Hepatocyte (in vitro differentiated cells): ENCODE measurements at places on chromosomes 2 and 18. TPM values are rescaled to one million over a fixed set of nuclear protein-coding genes. Genes with fewer than 3 reads are reported as not detected.

DNA sequence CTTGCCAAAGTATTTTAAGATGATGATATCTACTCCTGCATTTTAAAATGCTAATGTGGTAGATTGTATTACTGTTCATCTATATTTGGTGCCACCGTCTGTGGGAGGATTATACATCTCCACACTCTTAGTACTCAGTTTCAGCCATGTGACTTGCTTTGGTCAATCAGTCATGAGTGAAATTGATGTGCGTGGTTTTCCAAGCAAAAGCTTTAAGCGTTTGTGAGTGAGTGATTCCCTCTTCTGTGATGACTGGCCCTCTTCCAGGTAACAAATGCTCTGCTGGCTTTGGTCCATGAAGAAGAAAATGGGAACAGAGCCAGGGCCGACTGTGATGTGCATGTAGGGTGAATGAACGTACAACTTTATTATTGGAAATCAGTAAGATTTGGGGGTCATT, 330.4 kb downstream of the LPIN1 start:
- no peaks in the 10 kb centered on the region for H3K4me1 ChIP-seq
- no peak overlapping the region for H3K27ac ChIP-seq
- no peak overlapping the region for H3K4me3 ChIP-seq
- H3K27me3 ChIP-seq, result no peaks in the 10 kb centered on the region

IL18RAP gene
- total RNA-seq, result 0.40 and 0.80 TPM in 2 replicates

DNA sequence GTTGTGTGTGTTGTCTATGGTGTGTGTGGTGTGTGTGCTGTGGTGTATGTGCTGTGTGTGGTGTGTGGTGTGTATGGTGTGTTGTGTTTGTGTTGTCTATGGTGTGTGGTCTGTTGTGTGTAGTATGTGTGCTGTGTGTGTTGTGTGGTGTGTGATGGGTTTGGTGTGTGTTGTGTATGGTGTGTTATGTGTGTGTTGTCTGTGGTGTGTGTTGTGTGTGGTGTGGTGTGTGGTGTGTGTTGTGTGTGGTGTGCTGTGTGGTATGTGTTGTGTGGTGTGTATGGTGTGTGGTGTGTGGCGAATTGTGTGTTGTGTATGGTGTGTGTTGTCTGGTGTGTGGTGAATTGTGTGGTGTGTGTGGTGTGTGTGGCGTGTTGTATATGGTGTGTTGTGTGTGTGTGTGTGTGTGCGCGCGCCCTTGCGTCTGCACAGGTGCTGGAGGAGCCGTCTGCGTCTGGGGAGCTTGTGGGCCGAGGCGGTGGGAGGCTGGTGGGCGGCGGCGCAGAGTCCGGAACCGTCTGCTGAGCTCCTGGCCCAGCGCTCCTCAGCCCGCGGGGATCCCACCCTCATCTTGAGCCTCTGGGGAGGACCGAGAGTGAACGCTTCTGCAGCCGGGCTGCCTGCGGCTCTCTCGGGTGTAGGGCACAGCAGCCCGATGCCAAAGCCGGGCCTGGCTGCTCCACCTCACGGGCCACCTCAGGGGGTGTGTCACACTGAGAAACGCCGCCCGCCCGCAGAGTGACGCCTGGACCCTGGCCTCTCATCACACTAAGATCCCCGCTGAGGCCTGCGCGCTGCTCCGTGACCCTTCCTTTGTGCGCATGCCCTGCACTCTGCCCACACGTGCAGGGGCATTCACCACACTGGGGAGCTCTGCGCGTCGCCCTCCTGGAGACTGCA, 8.8 kb upstream of the ADI1 start:
- no peak overlapping the region for H3K27ac ChIP-seq
- H3K36me3 ChIP-seq, result no peaks in the 10 kb centered on the region
- no peak overlapping the region for H3K4me3 ChIP-seq
- H3K27me3 ChIP-seq, result no peaks in the 10 kb centered on the region

- H3K27me3 ChIP-seq, result peaks cover 2% of the 10 kb centered on the region
- DNase-seq, result no peak
- H3K4me1 ChIP-seq, result no peaks in the 10 kb centered on the region
- H3K27ac ChIP-seq, result no peak overlapping the region
- no peak overlapping the region for H3K4me3 ChIP-seq
- no peaks in the 10 kb centered on the region for H3K36me3 ChIP-seq
Observed at GRCh38 chr2:204223046-204223445, 286.5 kb downstream of the ICOS start.

GRCh38 chr2:37857575-37858399, 67.3 kb upstream of the RMDN2 start:
- H3K4me3 ChIP-seq, result no peak overlapping the region
- no peaks in the 10 kb centered on the region for H3K4me1 ChIP-seq
- DNase-seq, result no peak
- no peaks in the 10 kb centered on the region for H3K36me3 ChIP-seq
- H3K27ac ChIP-seq, result no peak overlapping the region

GRCh38 chr18:48571639-48572384, 33.0 kb downstream of the CTIF start:
- H3K4me3 ChIP-seq, result no peak overlapping the region
- no peak for DNase-seq
- no peaks in the 10 kb centered on the region for H3K36me3 ChIP-seq

FAM228A gene
- total RNA-seq, result 0.13 and 0.24 TPM in 2 replicates

NTSR2 gene
- not detected in 2 replicates for total RNA-seq

- no peaks in the 10 kb centered on the region for H3K36me3 ChIP-seq
- no peak overlapping the region for H3K27ac ChIP-seq
- H3K4me1 ChIP-seq, result no peaks in the 10 kb centered on the region
- DNase-seq, result no peak
Observed at GRCh38 chr2:159595410-159596046, 20.8 kb downstream of the BAZ2B start.

GRCh38 chr2:16063251-16063850, 123.0 kb downstream of the MYCN start:
- H3K27me3 ChIP-seq, result no peaks in the 10 kb centered on the region
- peaks cover 8% of the 10 kb centered on the region for H3K4me1 ChIP-seq
- no peak overlapping the region for H3K4me3 ChIP-seq

DNA sequence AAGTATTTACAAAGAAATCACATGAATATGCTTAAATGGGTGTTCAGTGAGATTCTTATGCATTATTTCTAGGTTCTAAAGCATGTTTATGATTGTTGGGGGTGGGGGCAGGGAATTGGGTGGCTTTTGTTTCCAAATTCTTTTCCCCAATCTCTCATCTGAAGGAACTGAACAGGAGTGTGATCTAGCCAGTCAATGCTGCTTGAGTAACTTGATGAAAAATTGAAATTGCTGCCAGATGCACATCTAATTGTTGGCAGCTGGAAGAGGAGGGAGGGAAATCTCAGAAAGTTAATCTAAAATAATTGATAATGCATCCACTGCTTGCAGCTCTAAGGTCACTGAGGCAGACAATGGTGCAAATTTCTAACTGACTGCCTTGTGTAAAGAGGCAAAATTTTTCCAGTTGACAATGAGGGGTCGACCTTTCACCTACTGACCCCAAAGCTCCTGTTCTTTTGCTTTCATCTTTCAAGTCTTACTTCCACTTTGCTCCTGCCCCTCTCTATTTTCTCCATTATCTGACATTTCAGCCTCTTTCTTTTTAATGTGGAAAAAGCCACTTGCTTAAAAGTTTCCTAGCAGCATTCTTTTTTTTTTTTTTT, 53.3 kb downstream of the IRS1 start:
- no peaks in the 10 kb centered on the region for H3K4me1 ChIP-seq
- no peak for DNase-seq
- no peak overlapping the region for H3K27ac ChIP-seq
- no peaks in the 10 kb centered on the region for H3K36me3 ChIP-seq
- H3K4me3 ChIP-seq, result no peak overlapping the region
- H3K27me3 ChIP-seq, result no peaks in the 10 kb centered on the region
